ENCODE measurements at places on chromosomes 11 and 22.

GRCh38 chr11:33735271-33736147 is 714 bp downstream of the CD59 start:
- peak; percentile 20 for DNase-seq

GRCh38 chr11:111001986-111002611 is 243.4 kb upstream of the POU2AF2 start:
- no peak for DNase-seq

GRCh38 chr11:3623767-3624458 is 17.9 kb downstream of the ART5 start:
- no peak for DNase-seq

GRCh38 chr11:31646216-31646615 is 136.6 kb downstream of the ELP4 start:
- DNase-seq: no peak

Measured in activated T-cell treated with anti-CD3 and anti-CD28 coated beads for 1 hour (primary cell).